ENCODE measurements at places on chromosomes 1 and 21. TPM values are rescaled to one million over a fixed set of nuclear protein-coding genes. Genes with fewer than 3 reads are reported as not detected.

GRCh38 chr1:33972676-33973395, 109.0 kb downstream of the HMGB4 start:
- no peak for DNase-seq

DNA sequence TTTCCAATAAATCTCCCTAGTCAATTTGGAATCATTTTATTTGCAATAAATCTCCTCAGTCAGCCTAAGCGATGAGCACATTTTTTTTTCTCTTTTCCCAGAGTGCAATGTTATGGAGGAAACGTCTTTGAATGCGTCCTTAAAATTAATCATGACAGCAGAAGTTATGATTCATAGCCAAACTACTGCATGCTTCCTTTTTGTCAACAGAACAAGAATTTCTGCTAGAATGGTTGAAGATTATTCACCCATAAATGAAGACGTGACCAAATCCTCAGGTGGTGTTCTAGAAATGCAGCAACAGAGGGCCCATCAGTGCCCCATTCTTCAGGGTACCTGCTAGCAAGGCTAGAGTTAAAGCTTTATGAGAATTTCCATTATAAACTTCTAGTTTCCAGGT, 407.9 kb upstream of the PKN2 start:
- no peak for DNase-seq

DNA sequence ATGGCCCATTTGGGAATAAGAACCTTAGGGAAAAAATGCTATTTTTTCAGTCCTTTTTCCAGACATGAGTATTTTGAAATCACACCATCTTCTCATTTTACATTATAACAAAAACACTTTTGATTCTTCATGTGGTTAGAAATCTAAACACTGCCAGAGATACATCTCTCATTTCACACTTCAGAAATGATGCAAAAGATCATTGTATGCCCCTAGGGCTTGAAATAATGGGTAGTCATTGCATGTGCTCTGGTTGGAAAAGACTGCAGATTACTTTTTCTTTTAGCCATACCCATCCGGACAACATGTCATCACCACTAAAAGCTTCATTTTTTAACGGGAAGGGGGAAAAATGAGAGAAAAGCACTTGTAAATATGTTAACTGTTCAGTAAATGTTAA, 1152.2 kb upstream of the ADGRL4 start:
- no peak for DNase-seq

ELOA gene
- total RNA-seq = 33.3 TPM

DIO1 gene
- 492 TPM for total RNA-seq

C1QA gene
- 120 TPM for total RNA-seq

CCDC30 gene
- 56.7 TPM for total RNA-seq

SERINC2 gene
- total RNA-seq = 30.8 TPM

All from thyroid gland (tissue), 4 donors.